ENCODE measurements at places on chromosomes 12 and 14.

DNA sequence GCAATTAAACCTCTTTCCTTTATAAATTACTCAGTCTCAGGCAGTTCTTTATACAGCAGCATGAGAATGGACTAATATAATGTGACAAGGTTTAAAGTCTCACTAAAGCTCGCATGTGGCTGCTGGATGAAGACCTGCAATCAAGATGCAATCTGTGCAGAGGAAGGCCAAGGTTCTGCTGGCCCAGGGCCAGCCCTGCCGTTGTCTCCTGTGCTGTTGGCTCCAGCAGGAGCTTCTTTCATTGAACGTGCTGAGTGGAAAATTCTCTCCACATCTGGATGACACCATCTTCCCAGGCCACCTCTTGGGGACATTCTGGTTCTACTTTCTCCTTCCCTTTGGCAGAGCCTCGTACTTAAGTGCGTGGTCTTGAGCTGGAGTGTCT, 742.2 kb downstream of the VRK1 start:
- no peak for DNase-seq

- no peak for DNase-seq
Measured at GRCh38 chr12:66903782-66904396, 225.0 kb upstream of the GRIP1 start.

DNA sequence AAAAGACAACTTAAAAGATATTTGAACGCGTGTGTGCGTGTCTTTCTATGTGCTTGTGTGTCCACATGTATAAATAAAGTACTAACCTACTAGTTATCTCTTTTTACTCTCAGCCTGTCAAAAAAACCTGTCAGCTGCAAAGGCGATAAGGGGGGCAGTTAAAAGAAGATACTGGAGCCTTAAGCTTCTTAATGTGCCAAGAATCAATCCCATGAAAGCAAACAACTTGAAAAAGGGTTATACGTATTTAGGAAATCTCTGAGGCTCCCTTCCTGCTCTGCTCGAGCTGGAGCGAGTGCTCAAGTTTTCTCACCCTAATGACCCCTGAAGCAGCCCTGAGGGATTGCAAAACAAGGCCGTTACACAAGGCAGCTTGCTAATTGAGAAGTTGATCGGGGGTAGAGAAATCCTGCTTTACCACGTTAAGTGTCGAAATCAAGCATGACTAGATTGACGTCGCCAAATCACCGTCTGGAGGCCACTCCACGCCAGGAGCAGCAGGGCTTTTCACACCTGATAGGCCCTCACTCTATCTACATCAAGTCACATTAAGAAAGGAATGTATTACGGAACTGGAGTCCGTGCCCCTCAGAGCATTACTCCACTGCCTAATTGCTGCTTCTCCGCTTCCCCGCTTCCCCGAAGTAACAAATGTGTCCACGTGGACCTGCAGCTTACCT, 32.4 kb downstream of the LMO3 start:
- no peak for DNase-seq

DNA sequence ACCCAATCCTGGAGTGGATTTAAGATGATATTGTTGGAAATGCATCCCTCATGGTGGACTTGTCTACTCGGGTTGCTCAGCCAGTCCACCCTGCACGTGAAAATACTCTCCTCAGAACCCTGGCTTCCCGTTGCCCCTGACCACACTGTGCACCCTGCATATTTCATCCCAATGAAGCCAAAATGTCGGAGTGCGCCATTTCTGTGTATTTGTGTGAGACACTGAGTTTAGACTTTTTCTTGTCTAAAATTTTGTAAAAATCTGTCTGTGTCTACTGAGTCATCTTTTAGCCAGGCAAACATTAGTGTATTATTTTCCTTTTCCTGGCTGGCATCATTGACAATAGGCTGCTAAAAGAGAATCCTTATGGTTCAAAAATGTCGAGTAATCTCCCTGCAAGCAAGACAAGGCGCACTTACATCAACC, 485 bp upstream of the PNMA1 start:
- DNase-seq, result no peak

GRCh38 chr12:6978611-6979011, 7.9 kb downstream of the EMG1 start:
- DNase-seq, result no peak

GRCh38 chr14:100060760-100061159, 4.5 kb upstream of the EVL start:
- DNase-seq, result no peak
